ENCODE measurements at places on chromosomes 1 and 21.

GRCh38 chr21:14120091-14120734, 90.5 kb downstream of the LIPI start:
- DNase-seq: peak; percentile 22

DNA sequence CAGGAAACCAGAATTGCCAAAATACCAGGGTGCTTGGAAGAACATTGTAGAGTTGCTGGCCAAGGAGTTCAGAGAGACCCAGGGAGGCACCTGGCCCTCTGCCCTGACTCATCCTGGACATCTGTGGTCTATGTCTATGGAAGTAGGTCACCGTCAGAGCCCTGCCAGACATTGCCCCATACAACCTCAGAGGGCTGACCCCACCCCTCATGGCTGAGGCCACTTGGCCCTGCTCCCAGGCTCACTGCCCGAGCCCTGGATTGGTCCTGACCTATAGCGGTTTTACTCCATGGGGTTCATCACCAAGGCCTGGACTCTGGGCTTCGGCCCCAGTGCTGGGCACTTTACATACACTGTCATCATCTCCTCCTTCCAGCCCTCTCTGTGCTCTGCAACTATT, 233.1 kb downstream of the PTPRU start:
- DNase-seq: no peak

GRCh38 chr1:224591326-224591725, 24.8 kb upstream of the CNIH3 start:
- no peak for DNase-seq

- DNase-seq: no peak
These were observed 593.8 kb downstream of the MATN1 start for GRCh38 chr1:30129421-30130055.

DNA sequence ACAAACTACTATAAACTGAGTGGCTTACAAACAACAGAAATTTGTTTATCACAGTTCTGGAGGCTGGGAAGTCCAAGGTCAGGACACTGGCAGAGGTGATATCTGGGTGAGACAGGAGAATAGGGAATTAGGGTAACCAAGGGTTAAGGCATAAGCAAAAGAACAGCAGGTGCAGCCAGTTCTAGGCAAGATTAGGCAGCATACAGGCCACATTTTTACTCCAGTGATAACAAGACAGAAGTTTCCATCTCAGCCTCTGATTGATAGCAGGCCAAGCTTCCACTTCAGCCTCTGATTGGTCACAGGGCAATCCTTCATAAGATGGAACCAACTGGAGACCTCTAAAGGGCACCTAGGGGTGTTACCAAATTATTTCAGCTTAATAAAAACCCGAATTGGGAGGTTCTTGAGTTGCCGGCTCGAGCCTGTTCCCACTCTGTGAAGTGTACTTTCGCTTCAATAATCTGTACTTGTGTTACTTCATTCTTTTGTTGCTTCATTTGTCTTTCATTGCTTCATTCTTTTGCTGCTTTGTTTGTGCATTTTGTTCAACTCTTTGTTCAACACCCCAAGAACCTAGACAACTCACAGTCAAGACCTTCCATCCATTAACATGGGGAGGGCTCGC, 185.6 kb downstream of the TOMM20 start:
- no peak for DNase-seq

DNA sequence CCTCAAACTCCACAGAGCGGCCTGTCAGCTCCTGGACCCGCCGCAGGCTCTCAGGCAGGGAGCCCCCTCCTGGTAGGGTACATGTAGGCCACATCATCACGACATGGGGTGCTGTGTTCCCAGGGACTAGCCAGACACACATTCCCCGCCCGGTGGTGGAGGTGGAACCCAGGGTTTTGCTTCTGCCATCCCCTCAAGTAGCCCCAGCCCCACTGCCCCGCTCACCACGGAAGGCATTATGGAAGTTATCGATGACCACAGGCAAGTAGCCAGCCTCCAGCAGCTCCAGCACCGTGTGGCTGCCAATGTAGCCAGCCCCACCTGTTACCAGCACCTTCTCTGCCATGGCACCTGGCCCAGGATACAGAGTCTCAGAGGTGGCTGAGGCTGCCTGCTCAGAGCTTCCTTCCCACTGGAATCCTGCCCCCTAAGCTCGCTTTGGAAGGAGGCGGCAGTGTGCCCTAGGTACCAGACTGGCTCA, 1.9 kb downstream of the GALE start:
- no peak for DNase-seq

DNA sequence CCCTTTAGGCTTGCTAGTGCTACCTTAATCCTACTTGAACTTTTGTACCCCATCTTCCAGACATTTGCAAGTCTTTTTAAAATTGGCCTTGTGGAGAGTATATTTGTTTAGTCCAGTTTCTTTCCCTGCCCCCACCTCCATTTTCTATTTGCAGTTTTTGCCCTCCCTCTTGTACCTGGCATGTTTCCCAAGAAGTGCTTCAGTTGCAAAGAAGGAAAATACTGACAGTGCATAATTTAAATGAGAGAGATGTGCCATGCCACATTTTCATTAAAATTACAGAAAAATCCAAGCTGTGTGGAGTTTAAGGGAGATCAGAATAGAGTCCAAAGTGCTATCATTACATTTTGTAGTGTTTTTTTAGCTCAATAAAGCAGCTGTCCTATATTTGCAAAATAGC, 150.0 kb upstream of the ADGRL2 start:
- DNase-seq: no peak

GRCh38 chr1:154502066-154502743, at the start of the genes SHE and TDRD10:
TSS of gene SHE (minus strand) at chr1:154502412. CDS start at chr1:154502026, 386 bp downstream.
TSS of gene TDRD10 (plus strand) at chr1:154502219. CDS start at chr1:154506904, 4,685 bp downstream.
- DNase-seq: peak; percentile 22

GRCh38 chr1:19651141-19651737, 7.1 kb downstream of the NBL1 start:
- DNase-seq: peak; percentile 54

DNA sequence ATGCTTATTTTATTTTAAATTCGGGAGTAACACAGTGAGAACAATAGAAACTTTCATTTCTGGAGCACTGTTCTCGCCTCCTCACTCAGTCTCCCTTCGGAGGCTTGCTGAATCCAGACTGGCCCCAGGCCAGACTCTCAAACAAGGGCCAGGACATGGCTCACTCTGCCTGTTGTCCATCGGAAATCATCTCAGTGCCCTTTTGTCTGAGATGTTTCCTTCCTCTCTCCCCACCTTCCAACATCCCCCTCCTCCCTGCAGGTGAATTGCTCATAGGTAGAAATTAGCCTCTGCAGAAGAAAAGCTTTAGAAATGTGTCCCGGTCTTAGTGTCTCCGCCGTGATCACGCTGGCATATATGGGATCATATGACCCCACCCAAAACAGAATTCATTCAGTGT, 55.2 kb downstream of the ERG start:
- DNase-seq: no peak

- DNase-seq: no peak
These were observed 386.3 kb upstream of the BEND5 start for GRCh38 chr1:49163031-49163430.

- DNase-seq: no peak
These were observed 140.8 kb downstream of the KAZN start for GRCh38 chr1:14739082-14739832.

GRCh38 chr1:25774206-25774803, 25.7 kb upstream of the SELENON start:
- no peak for DNase-seq

- no peak for DNase-seq
These were observed 13.4 kb downstream of the OSCP1 start for GRCh38 chr1:36436821-36437220.

DNA sequence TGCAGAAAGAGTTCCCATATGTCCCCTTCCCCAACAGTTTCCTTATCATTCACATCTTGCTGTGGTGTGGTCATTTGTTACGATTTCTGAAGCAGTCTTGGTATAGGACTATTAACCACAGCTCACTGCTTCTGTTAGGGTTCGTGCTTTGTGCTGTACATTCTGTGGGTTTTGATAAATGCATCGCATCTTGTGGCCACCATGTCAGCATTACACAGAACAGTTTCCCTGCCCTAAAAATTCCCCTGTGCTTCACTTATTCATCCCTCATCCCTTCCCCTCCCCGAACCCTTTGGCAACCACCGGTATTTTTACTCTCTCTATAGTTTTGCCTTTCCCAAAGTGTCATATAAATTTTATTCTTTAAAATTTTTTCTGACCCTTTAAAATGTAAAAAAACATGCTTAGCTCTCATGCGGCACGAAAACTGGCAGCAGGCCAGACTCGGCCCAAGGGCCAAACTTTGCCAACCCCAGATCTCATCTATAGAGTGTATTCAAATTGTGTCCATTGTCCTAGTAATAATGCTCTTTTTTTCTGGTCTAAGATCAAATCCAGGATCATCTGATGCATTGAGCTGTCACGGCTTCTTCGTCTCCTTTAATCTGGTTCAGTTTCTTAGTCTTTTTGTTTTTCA, 78.2 kb downstream of the SIM2 start:
- no peak for DNase-seq

DNA sequence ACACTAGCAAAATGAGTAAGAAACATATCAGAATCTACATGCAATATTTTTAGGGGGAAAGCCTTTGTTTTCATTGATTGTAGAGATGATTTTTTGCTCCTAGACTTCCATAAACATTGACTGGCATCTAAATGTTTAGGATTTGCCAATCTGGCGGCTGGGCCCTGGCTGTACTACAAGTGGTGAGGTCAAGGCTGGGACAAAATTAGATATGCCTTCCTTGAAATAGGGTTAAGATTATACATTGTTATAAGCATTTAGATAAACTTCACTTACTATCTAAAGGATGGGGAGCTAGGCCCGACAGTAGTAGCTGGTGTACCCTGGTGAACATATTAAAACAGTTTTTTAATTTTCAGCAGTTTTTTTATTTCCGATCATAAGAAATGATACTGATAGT, 5.2 kb downstream of the NFIA start:
- DNase-seq: no peak

DNA sequence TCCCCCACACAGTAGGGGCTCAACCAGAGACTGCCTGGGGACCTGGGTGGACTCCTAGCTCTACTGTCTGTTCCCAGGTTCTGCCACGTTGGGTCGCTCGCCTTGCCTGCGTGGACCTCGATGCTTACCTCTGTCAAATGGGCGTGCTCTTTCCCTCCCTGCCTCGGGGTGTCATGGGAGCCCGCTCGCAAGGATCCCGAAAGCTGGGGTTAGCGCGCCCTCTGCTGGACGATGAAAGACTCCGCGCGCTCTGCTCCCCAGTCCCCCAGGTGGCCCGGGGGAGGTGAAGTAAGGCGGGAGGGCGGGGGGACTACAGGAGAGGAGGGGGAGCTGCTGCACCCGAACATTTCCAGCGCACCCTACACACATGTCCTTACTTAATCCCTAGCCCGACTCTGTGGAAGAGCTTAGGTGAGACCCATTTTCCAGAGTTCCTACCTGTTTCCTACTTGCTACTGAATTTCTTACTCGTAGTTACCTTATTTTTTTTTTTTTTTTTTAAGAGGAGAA, 2.3 kb upstream of the BSND start:
- DNase-seq: peak; percentile 73

DNA sequence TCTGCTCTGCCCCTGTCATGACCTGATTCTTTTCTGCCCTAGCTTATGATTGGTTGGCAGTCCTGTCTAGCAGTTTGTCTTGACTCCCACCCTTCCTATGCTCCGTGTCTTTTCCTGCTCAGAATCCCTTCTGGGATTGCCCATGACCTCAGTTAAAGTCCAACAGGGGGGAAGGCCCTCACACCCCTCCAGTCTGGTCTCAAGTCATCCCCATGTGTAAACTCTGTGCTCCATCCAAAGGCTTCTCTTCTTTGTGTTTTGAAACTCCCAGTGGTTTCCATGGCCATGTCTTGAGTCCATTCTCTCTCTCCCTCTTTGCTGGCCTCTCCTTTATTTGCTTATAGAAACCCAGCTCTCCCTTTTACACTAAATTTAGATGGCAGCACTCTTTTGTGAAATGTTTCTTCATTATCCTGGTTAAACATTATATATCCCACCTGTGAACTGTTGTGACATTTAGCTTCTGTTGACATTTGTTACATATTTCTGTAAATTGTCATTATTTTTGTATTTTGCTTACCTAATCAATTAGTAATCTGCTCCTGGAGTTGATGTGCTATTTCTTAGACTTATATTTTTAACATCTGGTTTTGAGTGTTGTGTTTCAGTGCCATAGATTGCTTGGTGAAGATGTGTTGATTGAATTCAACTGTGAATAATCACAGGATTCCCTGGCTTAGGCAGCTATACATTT, 48.9 kb upstream of the GCLM start:
- no peak for DNase-seq

DNA sequence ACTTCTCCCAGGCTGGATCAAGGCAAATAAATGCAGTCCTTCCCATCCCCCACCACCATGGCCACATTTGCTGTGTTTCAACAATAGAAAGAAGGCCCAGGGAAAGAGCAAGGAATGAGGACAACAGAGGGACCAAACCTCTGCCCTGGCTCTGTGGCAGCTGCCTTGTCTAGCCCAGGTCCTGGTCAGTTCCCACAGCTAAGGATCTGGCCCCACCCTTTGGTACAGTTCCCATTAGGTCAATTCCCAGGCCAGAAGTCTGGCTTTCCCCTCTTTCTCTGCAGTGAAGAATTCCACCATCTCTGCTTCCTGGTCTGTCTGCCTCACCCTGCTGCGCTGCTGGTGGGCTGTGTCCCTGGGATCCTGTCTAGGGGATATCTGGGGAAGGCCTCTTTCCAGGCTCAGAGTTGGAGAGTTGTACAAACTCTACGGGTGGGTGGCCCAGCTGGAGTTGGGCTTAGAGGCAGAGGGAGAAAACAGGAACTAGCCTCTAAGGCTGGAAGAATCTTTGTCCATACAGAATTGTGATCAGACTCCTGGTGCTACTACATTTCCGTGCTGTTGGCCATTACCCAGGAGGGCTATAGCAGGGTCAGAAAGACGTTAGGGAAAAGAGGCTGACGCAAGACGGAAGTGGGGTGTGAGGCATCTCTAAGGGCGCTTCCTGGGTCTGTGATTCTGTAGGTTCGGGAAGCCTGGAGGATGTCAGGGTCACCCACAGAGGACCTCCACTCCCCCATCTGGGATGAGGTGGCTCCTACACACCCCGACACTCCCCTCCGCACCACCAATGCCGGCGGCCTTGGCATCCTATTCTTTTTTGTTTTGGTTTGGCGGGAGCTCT, 953 bp upstream of the NDUFS2 start:
- no peak for DNase-seq

DNA sequence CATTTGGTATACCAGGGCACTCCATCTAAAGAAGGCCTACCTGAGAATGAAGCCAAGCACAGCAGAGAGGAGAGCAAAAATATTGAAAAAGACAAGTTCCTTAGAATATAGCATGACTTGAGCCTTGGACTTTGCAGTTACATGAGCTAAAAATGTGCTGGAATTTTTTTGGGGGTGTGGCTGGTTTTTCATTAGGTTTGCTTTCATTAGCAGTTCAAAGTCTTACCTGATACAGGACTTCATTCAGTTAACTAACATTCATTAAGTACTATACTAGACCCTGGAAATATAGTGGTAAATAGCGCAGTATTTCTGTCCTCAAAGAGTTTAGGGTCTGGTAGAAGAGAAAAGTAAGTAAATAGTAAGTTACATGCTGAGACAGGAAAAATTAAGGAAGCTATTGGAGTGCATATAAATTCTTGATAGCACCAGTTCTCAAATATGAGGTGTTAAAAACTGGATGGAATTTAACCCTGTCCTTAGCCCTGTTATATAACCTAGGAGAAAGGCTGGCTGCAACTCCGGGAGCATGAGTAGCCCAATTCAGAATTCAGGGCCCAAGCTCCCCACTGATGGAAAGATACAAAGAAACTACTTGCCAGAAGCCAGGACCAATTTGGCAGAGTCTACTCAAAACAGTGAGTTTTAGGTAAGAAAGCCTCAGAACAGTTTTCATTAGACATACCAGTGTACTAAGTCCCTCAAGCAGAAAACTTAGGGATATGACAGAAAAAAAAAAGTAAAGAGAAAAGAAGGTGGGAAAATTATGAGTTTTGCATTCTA, 3.1 kb upstream of the DOCK7 start:
- no peak for DNase-seq
